ENCODE measurements at places on chromosomes 6 and 20.

DNA sequence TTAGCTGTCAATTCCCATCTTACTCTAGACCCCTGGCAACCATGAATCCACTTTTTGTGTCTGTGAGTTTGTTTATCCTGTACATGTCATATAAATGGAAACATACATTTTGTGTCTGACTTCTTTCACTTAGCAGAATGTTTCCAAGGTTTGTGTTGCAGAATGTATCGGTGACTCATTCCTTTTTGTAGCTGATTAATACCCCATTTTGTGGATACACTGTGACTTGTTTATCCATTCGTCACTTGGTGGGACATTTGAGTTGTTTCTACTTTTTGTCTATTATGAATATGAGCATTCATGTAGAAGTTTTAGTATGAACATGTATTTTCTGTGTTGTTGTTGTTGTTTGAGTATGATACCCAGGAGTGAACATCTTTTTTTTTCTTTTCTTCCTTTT is 21.4 kb downstream of the CDYL start:
- no peak for DNase-seq

DNA sequence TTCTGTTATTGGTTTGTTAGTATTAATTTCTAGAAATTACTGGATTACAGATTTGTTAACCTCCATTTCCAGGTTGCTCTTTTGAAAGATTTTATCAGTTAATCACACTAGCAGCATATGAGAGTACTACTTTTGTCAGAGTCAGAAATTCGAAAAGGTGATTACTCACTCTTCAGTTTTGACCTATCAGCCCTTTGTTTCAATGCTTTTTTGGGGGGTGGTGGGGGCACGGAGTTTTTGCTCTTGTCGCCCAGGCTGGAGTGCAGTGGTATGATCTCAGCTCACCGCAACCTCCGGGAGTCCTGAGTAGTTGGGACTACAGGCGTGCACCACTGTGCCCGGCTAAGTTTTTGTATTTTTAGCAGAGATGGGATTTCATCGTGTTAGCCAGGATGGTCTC is 149.2 kb downstream of the JARID2 start:
- no peak for DNase-seq

DNA sequence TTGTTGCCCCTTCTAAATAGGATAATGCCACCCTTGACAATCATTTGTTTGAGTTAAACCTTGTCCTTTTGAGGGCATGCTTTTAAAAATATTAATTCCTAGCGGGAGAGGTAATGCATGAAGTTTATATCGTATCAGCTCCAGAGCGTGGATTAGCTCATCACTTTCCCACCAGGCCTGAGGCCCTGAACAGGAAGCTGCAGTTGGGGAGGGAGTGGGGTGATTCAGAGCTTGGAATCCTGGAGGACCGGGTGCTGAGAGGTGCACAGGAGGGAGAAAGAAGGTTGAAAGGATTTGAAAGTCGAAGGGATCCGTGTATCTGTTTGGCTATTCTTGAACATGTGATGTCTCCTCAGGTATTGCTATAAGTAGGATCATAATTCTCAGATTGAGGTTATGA is 25.0 kb downstream of the ZDHHC14 start:
- no peak for DNase-seq

- no peak for DNase-seq
These were observed 34.7 kb downstream of the EFCAB8 start for GRCh38 chr20:32893263-32894025.

DNA sequence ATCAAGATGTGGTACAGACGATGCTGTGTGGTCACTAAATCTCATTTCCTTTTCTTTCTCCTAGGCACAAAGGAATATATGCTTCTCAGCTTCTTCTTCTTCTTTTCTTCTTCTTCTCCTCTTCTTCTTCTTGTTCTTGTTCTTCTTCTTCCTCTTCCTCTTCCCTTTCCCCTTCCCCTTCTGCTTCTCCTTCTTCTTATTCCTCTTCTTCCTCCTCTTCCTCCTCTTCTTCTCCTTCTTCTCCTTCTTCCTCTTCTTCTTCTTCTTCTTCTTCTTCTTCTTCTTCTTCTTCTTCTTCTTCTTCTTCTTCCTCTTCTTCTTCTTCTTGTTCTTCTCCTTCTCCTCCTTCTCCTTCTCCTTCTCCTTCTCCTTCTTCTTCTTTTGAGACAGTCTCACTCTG is 190.4 kb upstream of the DTNBP1 start:
- DNase-seq: no peak

DNA sequence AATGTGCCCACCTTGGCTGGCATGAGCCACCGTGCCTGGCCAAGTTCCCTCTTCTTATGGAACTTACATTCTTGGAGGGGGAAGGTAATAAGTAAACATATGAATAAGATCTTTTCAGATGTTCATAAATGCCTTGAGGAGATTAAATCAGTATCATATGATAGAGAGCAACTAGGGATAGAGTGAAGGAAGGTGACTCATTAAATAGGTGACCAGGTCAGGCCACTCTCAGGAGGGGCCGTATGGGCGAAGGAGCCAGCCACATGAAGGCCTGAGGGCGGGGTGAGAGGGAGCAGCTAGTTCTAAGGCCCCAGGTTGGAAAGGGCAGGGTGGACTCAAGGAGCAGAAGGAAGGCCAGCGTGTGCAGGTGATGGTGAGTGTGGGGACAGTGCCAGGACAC is 91.1 kb downstream of the UST start:
- DNase-seq: no peak

Data from stimulated activated CD4-positive, alpha-beta T cell treated with anti-CD3 and anti-CD28 coated beads, TNF-alpha, amount 100 ng/mL, for 4 hours (primary cell).